A549 treated with Hydrocortisone at 1 μM for 4 hours (cell line): ENCODE measurements at places on chromosomes 5 and 9. TPM values are rescaled to one million over a fixed set of nuclear protein-coding genes. Genes with fewer than 3 reads are reported as not detected.

HMMR gene
- total RNA-seq = 20.9 to 30.6 TPM (median 25.4 TPM) in 5 replicates

LHX6 gene
- 2.4 to 3.2 TPM (median 2.6 TPM) in 5 replicates for total RNA-seq

HNRNPAB gene
- total RNA-seq = 300 to 340 TPM (median 314 TPM) in 5 replicates

SLC24A2 gene
- not detected in 5 replicates for total RNA-seq

IL3 gene
- not detected in 5 replicates for total RNA-seq

STPG3 gene
- not detected in 5 replicates for total RNA-seq

CCDC152 gene
- total RNA-seq = not detected in 5 replicates

GNAQ gene
- 11.9 to 20.0 TPM (median 16.5 TPM) in 5 replicates for total RNA-seq

PALM2AKAP2 gene
- total RNA-seq = 0.16 to 0.47 TPM (median 0.30 TPM) in 5 replicates

CCDC192 gene
- total RNA-seq = not detected in 5 replicates

SOHLH1 gene
- 0.09 to 0.12 TPM in 2 of 5 replicates, not detected in the others for total RNA-seq

SLC1A1 gene
- 0.85 to 1.3 TPM (median 1.2 TPM) in 5 replicates for total RNA-seq

NTNG2 gene
- 0.83 to 2.2 TPM (median 1.4 TPM) in 5 replicates for total RNA-seq

GPR150 gene
- 0.06 to 0.23 TPM (median 0.16 TPM) in 5 replicates for total RNA-seq

RMRP gene
- total RNA-seq = 8.7 to 24.4 TPM (median 17.9 TPM) in 4 of 5 replicates, not detected in the other

NR5A1 gene
- total RNA-seq = 0.05 to 0.10 TPM (median 0.07 TPM) in 4 of 5 replicates, not detected in the other

CTXN3 gene
- total RNA-seq = not detected in 5 replicates

CD14 gene
- 3.3 to 4.5 TPM (median 4.1 TPM) in 5 replicates for total RNA-seq

GRXCR2 gene
- not detected in 5 replicates for total RNA-seq

C9orf50 gene
- 0.08 TPM in 1 of 5 replicates, not detected in the others for total RNA-seq

FOXD4 gene
- total RNA-seq = 0.23 to 0.55 TPM (median 0.44 TPM) in 5 replicates

TPPP gene
- total RNA-seq = 6.4 to 7.4 TPM (median 7.2 TPM) in 5 replicates

BNIP1 gene
- 15.5 to 18.1 TPM (median 16.4 TPM) in 5 replicates for total RNA-seq

PCDHB3 gene
- total RNA-seq = 0.03 to 0.07 TPM in 2 of 5 replicates, not detected in the others

AGXT2 gene
- total RNA-seq = not detected in 5 replicates
